ENCODE measurements at places on chromosomes 7 and 10.

- no peak for DNase-seq
Measured at GRCh38 chr7:37714606-37715005, 31.0 kb downstream of the GPR141 start.

GRCh38 chr10:100506596-100507356, 12.9 kb downstream of the SEC31B start:
- DNase-seq, result peak; percentile 58

GRCh38 chr7:114588506-114588905, 173.9 kb downstream of the FOXP2 start:
- DNase-seq, result no peak

DNA sequence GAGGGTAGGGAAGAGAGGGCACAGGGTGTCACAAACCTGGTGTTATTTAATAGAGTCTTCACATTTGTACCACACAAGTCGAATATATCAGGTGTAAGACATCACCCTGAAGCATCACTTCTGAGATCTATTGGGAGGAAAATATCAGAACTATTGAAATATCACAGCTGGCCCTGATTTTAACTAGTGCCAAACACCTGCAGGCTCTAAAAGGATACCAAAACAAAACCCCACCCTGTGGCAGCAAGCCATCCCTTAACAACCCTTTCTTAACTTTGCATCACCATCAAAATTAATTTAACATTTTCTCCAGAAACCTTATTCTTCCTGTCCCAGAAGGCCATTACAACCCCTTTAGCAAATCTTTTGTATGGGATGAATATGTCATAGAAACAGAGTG, 365.4 kb downstream of the SUGCT start:
- DNase-seq, result no peak

- no peak for DNase-seq
Measured at GRCh38 chr10:58897708-58898107, 278.7 kb upstream of the PHYHIPL start.

GRCh38 chr7:80135309-80136104, 876 bp downstream of the GNAI1 start:
- DNase-seq, result peak; percentile 10

DNA sequence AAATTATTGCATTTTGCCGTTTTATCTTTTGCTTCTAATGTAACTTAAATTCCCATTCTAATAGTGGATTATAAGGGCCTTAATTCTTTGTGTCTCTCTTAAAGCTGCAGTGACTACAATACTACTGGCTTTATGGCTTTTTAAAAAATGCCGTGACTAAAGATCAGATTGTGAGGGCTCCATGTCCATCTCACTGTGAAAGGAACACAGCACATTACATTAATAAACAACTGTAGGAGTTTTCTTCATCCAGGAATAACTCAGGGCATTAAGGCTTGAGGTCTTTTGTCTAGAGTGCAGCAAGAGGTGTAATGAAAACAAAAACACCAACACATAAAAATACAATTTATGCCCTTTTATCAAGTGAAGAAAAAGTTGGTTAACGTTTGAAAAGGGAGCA, 205.3 kb downstream of the SKAP2 start:
- DNase-seq, result no peak

DNA sequence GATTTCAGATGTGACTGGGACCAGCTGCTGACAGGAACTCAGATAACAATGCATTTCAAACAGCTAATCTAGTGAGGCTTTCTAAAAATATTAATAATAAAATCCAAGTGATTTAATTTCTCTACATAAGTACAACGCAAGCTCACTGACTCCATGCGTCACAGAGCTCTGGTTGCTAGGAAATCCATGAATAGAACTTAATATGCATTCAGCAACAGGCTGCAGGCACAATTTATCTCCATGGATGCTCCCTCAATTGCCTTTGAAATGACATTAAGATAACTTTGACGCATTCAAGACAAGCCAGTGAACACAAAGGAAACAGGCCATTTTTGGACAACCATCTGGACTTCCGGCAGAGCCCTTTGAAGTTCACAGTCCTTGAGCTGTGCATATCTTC, 118.7 kb upstream of the COL1A2 start:
- DNase-seq, result no peak

- DNase-seq, result peak; percentile 69
Measured at GRCh38 chr7:71615017-71615416, 483.1 kb downstream of the GALNT17 start.

Data from RPMI7951 (cell line).